DMS79 (cell line): ENCODE measurements at places on chromosomes 2 and 18.

GRCh38 chr18:58997811-58998337 is 133.2 kb downstream of the ZNF532 start:
- no peak for DNase-seq

DNA sequence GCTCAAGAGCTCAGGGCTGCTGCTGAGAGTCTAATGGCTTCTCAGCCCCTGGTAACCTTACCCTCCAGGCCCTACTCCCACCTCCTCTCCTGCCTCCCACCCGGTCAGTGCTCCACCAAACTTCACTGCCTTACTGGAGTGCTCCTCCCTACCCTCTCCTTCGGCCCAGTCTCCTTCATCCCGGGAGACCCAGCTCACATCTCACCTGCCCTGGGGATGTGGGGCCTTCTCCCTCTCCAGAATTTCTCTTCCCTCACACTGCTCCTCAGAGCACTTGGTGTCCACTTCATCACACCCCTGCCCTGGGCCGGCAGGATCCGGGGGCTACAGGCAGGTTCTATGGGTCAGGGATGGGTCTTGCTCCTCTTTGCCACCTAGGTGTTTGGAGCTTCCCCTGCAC is 21.6 kb downstream of the PTPN18 start:
- no peak for DNase-seq

DNA sequence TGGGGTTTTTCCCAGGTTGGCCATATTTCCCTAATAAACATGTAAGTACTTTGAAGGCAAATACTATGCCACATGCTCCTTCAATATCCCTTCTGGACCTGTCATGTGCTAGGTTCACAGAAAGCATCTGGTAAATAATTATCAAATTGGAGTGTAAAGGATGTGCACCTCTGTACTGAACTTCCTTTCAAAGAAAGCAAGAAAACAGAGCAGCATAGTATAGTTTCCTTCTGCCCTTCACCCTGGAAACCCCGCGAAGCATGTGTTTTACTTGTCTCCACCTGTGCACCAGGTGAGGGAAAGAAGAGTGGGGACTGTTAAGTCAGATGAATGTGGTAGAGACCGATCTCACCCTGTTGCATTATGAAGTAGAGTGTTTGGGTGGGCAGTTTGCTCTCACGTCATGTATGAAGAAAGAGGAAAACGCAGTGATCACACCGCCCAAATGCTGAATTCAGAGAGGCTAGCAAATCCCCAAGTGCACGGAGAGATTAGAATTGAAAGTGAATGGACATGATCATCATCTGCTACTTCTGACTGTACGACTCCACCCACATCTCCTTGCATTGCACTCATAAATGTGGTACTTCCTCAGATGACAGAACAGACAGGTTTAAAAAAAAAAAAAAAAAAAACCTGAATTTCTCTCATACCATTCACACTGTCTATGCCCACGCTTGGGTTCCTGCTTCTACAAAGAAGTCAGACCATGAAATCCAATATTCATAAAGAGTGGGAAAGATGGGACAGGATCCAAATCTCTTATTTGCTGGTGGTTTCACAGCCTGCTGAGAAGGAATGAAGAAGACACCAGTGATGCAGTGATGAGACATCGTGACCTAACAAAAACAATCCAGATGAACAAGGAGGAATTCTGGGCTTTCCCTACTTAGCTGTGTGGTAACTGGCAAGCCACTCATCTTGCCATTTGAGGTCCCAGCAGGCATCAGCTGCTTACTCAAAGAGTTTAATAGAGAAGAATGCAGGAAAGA is 448.6 kb downstream of the BCL11A start:
- DNase-seq, result no peak

DNA sequence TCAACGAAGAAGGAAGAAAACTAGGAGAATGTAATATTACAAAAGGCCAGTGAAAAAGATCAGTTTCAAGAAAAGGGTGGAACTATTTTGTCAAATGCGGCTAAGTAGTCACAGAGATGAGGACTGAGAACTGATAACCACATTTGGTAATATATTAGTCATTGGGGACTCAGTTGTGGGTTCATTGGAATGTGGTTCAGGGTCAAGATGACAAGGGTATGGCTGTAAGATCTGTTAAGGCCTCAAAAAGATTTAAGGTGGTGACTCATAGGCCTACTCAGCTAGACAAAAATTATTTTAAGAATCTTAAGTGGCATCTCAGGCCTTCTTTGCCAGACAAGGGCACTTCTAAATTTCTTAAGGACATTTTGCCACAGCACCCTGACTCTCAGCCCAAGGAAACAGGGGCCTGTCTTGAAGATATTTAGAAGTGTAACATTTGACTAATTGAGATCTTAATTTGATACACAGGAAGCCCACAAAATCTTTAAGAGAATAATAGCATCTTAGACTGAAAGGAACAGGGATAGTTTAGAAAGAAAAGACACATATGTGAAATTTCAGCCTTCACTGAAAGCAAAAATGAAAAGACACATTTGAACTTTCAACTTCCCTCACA is 81.3 kb downstream of the STRADB start:
- no peak for DNase-seq

DNA sequence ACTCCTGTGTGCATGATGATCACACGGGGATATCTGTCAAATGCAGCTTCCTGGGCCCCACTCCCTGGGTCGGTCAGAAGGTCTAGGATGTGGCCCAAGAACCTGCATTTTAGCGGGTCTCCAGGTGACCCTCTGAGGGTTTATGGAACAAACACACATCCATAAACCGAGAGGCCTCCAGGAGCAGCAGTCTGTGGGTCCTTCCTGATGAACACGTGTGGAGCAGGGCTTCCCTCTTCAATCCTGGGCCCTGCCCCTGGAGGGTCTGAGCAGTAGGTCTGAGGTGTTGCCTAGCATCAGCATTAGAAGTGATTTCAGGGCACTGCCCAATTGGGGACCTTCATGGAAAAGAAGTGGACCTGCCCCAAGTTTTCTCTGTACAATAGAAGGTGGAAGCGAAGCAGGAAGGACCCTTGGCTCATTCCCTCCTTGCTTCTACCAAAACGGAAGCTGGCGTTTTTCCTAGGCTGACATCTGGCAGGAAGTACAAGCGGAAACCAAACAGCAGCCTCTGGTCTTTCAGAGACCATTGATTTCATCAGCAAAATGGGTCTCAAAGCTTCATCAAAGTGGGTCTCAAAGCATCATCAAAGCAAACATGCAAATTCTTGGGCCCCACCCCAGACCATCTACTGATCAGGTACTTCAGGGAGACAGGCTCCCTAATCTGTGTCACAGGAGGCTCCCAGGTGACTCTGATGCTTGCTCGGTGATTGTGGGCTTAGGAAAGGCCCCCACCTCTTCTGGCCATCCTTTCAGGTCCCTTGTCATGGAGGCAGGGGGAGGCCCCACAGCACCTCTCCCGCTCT is 30.7 kb downstream of the INO80C start:
- DNase-seq, result no peak

- no peak for DNase-seq
These were observed 116.1 kb downstream of the FAM117B start for GRCh38 chr2:202750763-202751427.

- DNase-seq, result no peak
These were observed 24.8 kb downstream of the GALM start for GRCh38 chr2:38690499-38691420.

DNA sequence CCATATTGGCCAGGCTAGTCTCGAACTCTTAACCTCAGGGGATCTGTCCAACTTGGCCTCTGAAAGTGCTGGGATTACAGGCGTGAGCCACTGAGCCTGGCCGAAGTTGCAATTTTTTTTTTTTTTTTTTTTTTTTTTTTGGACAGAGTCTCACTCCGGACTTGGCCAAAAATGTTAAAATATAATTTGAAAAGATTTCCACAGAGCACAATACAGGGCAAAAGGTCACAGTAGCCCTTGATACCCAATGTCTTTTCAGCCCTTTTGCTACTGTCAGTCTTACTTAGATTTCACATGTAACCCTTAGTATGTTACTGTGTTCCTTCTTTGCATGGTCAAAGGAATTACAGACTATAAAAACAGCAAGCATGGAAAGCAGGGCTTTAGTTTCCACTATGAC is 42.6 kb upstream of the MAPRE2 start:
- no peak for DNase-seq

- DNase-seq, result no peak
These were observed 68.6 kb downstream of the ZC3H6 start for GRCh38 chr2:112343827-112344585.

DNA sequence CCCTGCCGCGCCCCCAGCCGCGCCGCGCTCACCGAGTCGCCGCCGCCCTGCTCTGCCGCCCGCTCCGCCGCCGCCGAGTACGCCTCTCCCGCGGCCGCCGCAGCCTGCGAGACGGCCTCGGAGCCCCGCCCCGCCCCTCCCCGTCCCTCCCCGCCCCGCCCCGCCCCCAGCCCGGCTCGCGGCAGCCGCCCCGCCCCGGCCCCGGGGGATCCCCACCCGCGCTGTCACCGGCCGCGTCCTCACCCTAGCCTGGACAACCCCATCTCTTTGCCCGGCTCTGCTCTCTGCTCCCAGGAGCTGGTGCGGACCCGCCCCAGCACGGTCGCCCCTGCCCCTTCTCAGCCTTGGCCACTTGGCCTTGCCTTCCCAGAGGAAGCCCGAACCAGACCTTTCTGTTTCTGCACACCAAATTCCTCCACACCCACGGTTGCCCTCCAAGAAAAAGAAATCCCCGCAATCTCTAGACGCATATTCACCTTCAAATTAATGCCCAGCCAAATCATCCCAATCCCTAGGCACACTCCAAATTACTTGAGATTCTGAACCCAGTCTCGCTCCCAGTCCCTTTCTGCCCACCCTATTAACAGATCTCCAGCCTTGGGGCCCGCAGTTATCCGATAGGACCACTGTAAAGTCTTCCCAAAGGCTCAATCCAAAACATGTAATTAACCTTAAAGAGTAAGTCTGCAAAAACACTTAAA is at the start of gene CYRIA:
CYRIA (minus strand) TSS at position 87 of the 701 bp plus-strand sequence. CDS start 77,715 bp downstream, outside the sequence.
- no peak for DNase-seq

DNA sequence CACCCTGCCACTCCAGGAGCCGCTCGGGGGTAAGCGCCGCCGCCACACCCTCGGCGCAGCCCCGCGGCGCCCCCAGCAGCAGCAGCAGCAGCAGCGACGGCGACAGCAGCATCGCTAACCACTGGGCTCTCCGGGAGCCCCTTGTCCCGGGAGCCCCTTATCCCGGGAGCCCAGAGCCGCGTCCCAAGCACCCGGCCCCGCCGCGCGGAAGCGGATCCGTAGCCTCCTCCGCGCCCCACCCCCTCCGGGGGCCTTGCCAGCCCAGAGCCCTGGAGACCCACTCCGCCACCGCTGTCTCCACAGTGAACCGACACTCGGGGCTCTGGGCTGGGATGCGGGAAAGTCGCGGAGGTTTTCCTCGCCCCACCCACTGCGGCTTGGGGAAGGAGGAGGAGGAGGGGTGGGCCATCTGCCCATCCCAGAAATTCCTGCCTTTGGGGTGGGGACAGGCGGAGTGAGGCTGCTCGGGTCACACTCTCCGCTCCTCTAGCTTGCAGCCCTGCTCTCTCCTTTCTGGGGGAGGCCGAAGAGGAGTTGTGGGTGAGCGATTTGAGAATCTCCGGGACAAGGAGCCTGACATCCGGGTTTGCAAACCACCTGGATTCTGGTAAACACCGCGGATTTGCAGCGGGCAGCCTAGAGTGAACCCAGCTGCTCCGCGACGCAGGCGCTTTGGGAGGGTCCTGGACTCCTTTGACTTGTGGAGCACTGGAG is at the start of gene PLA2R1:
PLA2R1 (minus strand) TSS at position 324 of the 714 bp plus-strand sequence; CDS start at position 112, 212 bp downstream.
- DNase-seq, result no peak

GRCh38 chr2:189492451-189492850 is 51.2 kb downstream of the WDR75 start:
- DNase-seq, result no peak

- no peak for DNase-seq
These were observed 35.6 kb downstream of the COPS8 start for GRCh38 chr2:237121321-237121720.

DNA sequence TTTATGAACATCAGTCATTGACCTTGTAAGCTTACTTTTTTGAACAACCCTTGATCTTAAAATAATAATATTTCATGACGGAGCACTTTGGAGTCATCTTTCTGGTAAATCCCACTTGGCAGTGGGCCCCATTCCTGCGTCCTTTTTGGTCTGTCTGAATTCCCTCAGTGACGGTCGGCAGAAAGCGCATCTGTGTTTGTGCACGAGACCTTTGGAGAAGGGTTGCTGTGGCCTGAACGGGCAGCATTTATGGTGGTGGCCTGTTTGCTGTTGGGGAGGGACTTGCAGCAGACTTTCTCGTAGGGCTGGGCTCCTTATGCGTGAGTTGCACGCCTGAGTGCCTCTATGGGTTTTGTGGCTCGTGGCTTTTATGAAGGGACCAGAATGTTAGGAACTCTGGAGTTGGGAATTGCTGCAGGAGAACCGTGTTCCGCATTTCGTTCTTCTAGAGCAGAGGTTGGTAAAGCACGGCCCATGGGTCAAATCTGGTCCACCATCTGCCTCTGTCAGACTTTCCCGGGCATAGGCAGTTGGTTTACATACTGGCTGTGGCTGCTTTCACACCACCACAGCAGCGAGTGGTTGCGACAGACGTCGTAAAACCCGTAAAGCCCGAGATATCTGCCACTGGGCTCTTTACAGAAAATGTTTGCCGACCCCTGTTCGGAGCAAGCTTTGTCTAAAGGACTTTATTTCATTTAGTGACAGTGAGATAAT is 30.8 kb downstream of the LPIN1 start:
- DNase-seq, result no peak

GRCh38 chr2:193467276-193467987 is 1272.7 kb upstream of the TMEFF2 start:
- DNase-seq, result no peak

DNA sequence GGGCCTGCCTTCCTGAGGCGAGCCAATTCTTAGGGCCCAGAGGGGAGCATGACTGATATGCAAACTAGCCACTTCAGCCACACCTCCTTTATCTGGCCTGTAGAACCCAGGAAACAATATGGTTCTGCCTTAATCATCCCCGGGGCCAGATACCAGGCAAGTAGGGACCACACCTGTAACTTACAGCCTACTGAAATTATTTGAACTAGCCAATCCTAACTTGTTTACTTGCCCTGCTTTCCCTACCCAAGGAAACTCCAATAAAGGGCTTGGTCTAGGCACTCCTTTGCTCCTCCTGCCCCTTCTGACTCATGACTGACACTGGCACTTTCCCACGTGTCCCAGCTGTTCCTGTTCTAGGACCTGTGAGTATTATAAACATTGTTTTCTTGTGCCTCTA is 57.6 kb downstream of the MYOM1 start:
- DNase-seq, result no peak

- DNase-seq, result no peak
These were observed 94.4 kb downstream of the DYSF start for GRCh38 chr2:71547616-71548285.

DNA sequence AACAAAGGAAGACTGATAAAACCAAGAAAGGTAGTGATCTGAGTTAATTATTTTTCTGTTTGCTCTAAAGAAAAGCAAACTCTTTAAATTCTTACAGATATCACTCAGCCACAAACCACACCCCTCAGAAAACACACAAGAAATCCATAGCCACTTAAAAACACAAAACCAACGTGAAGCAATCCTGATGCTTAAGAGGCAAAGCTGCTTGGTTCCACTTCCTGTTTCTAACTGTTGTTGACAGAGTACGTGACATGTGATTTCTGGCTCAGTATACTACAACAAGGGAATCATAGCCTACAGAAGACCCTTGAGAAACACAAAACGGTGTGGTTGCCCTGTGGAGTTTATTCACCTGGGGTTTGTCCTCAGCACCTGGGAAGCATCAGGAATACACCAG is 240.9 kb upstream of the APCDD1 start:
- no peak for DNase-seq

- no peak for DNase-seq
These were observed 161.2 kb upstream of the PIEZO2 start for GRCh38 chr18:11310476-11311086.
